ENCODE measurements at places on chromosomes 5 and 9.
A peak's percentile ranks its signal among the peaks of the same experiment; 100 is the strongest.

GRCh38 chr5:59380350-59380951, 513.1 kb downstream of the PDE4D start:
- peak; percentile 45 for DNase-seq

DNA sequence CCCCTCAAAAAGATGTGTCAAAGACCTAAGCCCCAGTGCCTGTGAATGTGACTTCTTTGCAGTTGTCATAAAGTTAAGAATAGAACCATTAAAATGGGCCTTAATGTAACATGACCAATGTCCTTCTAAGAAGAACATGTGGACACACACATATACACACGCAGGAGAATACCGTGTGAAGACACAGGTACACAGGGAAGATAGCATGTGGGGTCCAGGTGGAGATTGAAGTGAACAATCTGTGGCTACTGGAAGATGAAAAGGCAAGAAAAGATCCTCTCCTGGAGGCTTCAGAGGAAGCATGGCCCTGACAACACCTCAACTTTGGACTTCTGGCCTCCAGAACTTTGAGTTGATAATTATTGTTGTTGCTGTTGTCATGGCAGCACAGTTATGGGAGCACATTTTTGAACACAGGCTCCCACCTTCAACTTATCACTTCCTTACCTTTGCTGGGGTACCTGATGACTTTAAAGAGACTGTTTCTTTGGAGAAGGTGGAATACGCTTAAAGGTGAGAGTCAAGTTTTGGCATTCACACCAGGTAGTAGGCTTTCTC, 123.5 kb upstream of the ADCY2 start:
- no peak for DNase-seq

GRCh38 chr9:6417186-6417585, 4.2 kb downstream of the UHRF2 start:
- peak; percentile 34 for DNase-seq

DNA sequence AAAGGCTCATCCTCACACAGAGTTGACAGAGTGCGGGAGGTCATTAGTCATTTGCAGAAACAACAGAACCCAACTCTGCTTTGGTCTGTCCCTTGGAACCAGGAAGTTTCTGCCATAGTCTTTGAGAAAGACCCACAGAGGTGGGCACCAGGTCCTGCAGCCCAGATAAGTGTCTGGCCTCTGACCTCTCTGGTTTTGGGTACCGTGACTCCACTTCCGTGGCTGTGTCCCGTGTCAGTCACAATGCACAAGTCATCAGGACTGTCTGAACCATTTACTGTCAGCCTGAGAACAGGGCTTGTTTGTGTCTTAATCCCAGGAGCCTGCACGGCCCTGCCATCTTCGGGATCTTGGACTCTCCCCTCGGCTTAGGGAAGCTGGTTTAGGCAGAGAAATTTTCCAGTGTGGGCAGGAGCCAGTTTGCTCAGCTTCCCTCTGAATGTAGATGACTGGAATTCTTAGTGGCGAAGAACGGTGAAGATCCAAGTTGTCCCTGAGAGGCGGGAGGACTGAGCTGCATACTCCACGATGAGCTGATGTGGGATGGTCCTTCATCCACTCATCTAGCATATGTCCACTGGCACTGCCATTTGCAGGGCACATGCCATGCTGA, 11.9 kb downstream of the GSN start:
- DNase-seq: no peak

DNA sequence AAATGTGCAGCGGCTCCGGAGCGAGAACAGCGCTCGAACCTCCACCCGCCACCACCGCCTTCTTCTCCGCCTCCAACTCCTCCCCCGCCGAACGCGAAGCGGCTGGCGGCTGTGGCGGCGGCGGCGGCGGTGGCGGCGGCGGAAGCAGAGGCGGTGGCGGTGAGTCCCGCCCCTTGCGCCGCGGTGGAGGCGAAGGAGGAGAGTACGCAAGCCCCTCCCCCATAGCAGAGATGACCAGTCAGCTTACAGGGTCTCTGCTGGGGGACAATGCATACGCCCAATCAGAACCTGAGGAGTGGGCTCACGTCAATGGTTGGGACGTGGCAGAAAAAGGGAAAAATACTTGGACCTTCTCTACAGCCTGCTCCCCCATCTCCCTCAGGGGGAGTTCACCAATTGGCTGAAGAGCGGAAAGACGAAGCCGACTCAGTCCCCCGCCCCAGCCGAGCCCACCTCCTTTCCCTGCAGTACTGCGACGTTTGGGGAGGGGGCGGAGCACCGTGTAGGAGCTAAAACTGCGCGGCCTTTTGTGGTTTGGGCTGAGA, at the start of gene PJA2:
TSS of gene PJA2 (minus strand) at position 131 of the 545 bp plus-strand sequence. CDS start 26,541 bp downstream, outside the sequence.
- peak; percentile 93 for DNase-seq

DNA sequence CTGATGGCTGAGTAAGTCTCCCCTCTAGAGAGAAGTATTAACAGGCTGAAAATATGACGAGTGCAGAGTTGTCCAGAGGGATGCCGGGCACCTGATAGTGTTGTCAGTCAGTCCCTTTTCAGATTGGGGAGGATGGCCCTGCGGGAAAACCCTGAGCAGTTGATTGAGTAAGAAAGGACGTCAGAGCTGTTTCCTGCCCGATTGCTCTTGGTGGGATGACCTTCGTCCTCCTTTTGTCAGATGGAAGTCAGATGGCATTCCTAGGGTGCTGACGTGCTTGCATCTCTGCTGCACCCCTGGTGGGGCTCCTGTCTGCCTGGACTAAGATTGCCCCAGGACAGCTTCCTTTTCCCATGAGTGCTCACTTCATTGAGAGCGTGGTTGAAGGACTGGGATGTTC, 9.8 kb downstream of the ZNF354B start:
- DNase-seq: no peak

- DNase-seq: no peak
Measured at GRCh38 chr5:158023266-158023665, 164.3 kb upstream of the CLINT1 start.

- no peak for DNase-seq
Measured at GRCh38 chr5:88997937-88998336, 115.0 kb upstream of the MEF2C start.

- DNase-seq: no peak
Measured at GRCh38 chr9:118532592-118532991, 828.4 kb downstream of the TLR4 start.

DNA sequence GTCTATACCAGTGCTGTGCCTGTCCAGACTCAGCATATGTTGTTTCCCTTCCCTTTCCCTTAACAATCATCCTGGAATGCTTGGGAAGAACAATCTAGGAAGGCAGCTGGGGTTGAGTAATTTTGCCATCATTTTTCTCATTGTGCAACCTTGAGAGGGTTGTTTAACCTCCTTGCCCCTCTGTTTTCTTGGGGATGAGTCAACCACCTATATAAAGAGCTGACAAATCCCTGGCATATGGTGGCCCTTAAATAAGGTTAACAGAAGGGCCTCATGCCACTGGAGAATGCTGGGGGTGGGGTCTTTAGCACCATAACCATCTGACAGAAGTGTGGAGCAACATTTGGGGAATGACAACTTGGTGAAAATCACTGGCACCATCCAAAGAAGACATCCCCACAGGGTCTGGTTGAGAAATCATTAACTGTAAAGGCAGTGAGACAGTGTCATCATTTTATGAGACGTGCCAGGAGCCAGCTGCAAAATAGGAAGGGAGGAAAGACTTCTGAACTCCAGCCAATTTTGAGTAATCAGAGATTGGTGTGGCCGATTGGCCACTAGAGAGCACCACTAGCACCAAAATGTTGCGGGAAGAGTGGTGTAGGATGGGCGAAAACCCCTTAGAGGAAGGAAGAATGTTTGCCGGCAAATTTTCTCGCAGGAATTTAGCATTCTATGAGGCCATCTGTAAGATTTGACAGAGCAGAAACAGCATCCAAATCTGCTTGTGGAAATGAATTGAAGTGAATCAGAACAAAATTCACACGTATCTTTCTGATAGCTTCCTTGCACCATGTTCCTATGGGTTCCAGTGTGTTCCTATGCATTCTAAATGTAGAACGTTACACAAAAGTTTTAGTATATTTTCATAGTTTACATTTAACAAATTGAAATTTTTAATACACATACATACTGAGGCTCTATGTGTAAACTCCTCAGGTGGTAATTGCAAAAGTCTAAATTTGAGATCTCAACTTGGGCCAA, 113.8 kb downstream of the MSX2 start:
- DNase-seq: no peak

DNA sequence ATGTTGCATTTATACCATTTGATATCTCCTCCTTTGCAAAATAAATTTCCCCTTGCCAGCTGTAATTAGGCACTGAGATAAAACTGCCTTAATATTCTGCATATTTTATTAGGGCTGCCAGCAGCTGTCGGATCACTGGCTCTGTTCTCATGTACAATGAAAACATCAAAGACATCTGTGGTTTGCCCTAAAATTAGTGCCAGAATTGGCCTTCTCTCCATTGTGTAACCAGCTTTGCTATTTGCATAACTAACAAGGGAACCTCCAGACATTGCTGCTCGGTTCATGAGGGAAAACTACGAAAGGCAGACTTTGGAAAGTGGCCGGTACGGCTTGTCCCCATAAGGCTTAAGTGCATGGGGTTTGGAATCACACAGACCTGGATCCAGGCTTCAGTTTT, 45.5 kb upstream of the KIF2A start:
- no peak for DNase-seq

GRCh38 chr9:137665697-137666512, 47.1 kb downstream of the EHMT1 start:
- no peak for DNase-seq

DNA sequence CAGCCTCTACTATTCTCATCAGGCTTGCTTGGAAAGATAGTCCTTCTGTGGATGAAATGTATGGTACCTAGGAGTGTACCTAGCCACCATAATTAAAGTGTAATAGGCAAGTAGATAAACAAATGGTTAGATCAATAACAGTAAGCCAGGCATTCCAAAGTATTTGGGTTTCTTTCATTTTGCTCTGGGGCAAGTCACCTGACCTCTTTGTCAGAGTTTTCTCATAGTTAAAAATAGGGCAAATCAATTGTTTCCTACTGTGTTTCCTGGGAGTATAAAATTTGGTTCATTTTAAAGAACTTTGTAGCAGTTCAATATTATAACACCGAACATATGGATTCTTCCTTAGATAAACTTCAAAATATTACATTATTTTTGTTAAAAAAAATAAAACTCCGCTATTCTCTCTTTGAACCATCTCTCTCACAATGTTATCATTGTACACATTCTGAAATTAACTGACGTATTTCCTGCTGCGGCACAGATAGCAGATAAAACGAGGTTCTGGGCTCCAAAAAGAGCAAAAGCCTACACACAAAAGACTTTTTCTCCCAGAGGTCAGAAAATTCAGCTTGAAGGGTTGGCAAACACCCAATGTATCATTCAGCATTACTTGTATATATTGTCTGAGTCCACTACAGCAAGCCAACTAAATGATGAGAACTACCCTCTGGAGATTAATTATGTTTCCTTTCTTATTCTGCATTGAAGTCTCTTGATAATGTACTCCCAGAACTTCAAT, 267.9 kb downstream of the COX7C start:
- DNase-seq: no peak

DNA sequence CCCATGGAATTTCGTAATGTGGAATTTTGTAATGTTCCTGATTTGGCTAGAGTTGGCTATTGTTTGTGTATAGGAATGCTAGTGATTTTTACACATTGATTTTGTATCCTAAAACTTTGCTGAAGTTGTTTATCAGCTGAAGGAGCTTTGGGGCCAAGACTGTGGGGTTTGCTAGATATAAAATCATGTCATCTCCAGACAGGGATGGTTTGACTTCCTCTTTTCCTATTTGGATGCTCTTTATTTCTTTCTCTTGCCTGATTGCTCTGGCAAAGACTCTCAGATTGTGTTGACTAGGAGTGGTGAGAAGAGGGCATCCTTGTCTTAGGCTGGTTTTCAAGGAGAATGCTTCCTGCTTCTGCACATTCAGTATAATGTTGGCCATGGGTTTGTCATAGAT, 91.0 kb downstream of the NNT start:
- DNase-seq: no peak

DNA sequence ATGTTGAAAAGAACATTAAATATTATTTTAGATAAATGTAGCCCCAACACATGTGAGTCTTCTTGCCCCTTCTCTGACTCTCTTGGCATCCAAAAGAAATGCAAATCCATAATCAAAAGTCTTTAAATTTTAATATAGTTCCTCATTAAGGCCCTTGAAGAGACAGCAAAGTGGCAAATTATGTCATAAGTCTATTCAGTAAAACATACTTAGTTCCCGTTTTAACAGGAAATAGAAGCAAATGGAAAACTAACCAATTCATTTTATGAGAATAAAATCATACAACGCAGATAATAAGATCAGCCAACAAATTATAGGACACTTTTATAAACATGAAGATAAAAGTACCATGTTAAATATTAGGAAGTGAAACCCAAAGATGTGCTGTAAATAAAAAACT, 20.1 kb upstream of the IFNB1 start:
- DNase-seq: no peak

GRCh38 chr9:118692613-118693012, 676.6 kb downstream of the BRINP1 start:
- no peak for DNase-seq

Data from GM13977 (cell line).